ENCODE measurements at places on chromosomes 3 and 15. TPM values are rescaled to one million over a fixed set of nuclear protein-coding genes. Genes with fewer than 3 reads are reported as not detected.

Gene RBP2
- not detected for total RNA-seq

Gene TEX55
- total RNA-seq: not detected

Gene AADACL2
- not detected for total RNA-seq

Gene ZNF662
- 1.3 TPM for total RNA-seq

Gene ARRDC4
- total RNA-seq: 3.1 TPM

Gene DZIP1L
- 18.9 TPM for total RNA-seq
